ENCODE measurements at places on chromosomes 6 and 20. TPM values are rescaled to one million over a fixed set of nuclear protein-coding genes. Genes with fewer than 3 reads are reported as not detected.

TULP4 gene
- 55.2 TPM for total RNA-seq

PACRG gene
- not detected for total RNA-seq

HLA-DRB5 gene
- total RNA-seq: not detected

KCNK5 gene
- not detected for total RNA-seq

TFAP2D gene
- not detected for total RNA-seq

GPLD1 gene
- total RNA-seq: 0.27 TPM

GRCh38 chr20:50313827-50314677 is 123.4 kb downstream of the CEBPB start:
- DNase-seq: no peak
- peaks cover 35% of the 10 kb centered on the region for H3K4me1 ChIP-seq
- no peak overlapping the region for H3K27ac ChIP-seq
- no peaks in the 10 kb centered on the region for H3K36me3 ChIP-seq

GRCh38 chr6:133203344-133203697 is 37.8 kb upstream of the EYA4 start:
- DNase-seq: no peak
- H3K4me3 ChIP-seq: no peak overlapping the region
- H3K27me3 ChIP-seq: peaks cover 3% of the 10 kb centered on the region
- no peak overlapping the region for H3K27ac ChIP-seq

GRCh38 chr6:67759001-67759400 is 876.1 kb upstream of the ADGRB3 start:
- no peak for DNase-seq
- H3K27ac ChIP-seq: no peak overlapping the region
- H3K27me3 ChIP-seq: no peaks in the 10 kb centered on the region
- no peak overlapping the region for H3K4me3 ChIP-seq

- H3K36me3 ChIP-seq: no peaks in the 10 kb centered on the region
- no peak overlapping the region for H3K27ac ChIP-seq
- no peak for DNase-seq
- no peaks in the 10 kb centered on the region for H3K27me3 ChIP-seq
- no peak overlapping the region for H3K4me3 ChIP-seq
Measured at GRCh38 chr6:167452338-167453081, 127.6 kb downstream of the TTLL2 start.

GRCh38 chr6:44497807-44498206 is 110.3 kb downstream of the CDC5L start:
- peaks cover 34% of the 10 kb centered on the region for H3K4me1 ChIP-seq
- DNase-seq: no peak
- H3K27me3 ChIP-seq: peaks cover 25% of the 10 kb centered on the region
- no peak overlapping the region for H3K4me3 ChIP-seq
- no peak overlapping the region for H3K27ac ChIP-seq

GRCh38 chr6:123118811-123119210 is 122.8 kb downstream of the CLVS2 start:
- H3K4me3 ChIP-seq: no peak overlapping the region
- H3K4me1 ChIP-seq: no peaks in the 10 kb centered on the region
- no peaks in the 10 kb centered on the region for H3K36me3 ChIP-seq
- no peak for DNase-seq
- H3K27me3 ChIP-seq: peaks cover 2% of the 10 kb centered on the region
- no peak overlapping the region for H3K27ac ChIP-seq

DNA sequence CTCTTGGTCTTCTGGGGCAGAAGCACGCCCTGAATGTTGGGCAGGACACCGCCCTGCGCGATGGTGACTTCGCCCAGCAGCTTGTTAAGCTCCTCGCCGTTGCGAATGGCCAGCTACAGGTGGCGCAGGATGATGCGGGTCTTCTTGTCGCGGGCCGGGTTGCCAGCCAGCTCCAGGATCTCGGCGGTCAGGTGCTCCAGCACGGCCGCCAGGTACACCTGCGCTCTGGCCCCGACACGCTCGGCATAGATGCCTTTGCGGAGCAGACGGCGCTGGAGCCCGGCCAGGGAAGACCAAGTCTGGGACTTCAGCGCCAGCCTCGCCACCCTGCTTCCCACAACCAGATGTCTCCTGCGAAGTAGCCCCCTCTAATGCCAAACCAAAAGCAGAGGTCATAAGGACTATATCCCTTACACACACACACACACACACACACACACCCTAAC is 8.0 kb upstream of the SLC17A3 start:
- H3K4me3 ChIP-seq: no peak overlapping the region
- H3K27me3 ChIP-seq: peaks cover 5% of the 10 kb centered on the region
- H3K27ac ChIP-seq: no peak overlapping the region
- no peaks in the 10 kb centered on the region for H3K36me3 ChIP-seq

DNA sequence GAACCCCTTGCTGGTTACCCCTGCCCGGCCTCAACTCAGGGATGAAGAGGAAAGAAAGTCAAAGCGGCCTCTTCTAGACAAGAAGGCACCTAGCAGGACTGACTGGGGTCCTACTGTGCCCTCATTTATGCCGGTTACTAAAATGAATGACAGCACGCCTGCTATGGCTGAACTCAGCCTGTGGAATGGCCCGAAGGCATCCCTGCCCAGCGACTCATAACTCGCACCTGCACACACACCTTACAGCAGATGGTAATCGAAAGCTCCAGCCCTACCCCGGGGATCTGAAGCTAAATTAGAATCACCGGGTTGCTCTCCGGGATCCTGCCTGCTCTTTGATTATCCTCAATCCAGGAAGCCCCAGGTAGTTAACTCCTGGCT is 747 bp upstream of the TXNDC5 start:
- H3K4me1 ChIP-seq: peaks cover 18% of the 10 kb centered on the region
- H3K4me3 ChIP-seq: peak overlapping the region; percentile 82
- H3K27me3 ChIP-seq: no peaks in the 10 kb centered on the region
- DNase-seq: no peak
- no peak overlapping the region for H3K27ac ChIP-seq
- H3K36me3 ChIP-seq: no peaks in the 10 kb centered on the region

- H3K4me1 ChIP-seq: no peaks in the 10 kb centered on the region
- no peak for DNase-seq
- no peak overlapping the region for H3K27ac ChIP-seq
- H3K36me3 ChIP-seq: no peaks in the 10 kb centered on the region
Measured at GRCh38 chr20:23995905-23996666, 7.5 kb upstream of the GGTLC1 start.

- DNase-seq: no peak
- peaks cover 3% of the 10 kb centered on the region for H3K27me3 ChIP-seq
- no peaks in the 10 kb centered on the region for H3K36me3 ChIP-seq
- no peak overlapping the region for H3K4me3 ChIP-seq
Measured at GRCh38 chr6:31187780-31188194, 17.3 kb upstream of the POU5F1 start.

GRCh38 chr20:51450221-51450712 is 92.3 kb downstream of the NFATC2 start:
- no peak overlapping the region for H3K4me3 ChIP-seq
- no peak for DNase-seq
- H3K4me1 ChIP-seq: peaks cover 56% of the 10 kb centered on the region
- no peak overlapping the region for H3K27ac ChIP-seq
- H3K27me3 ChIP-seq: peaks cover 2% of the 10 kb centered on the region
- peaks cover 5% of the 10 kb centered on the region for H3K36me3 ChIP-seq

GRCh38 chr6:154773610-154774089 is 40.4 kb downstream of the SCAF8 start:
- no peak overlapping the region for H3K4me3 ChIP-seq
- H3K4me1 ChIP-seq: peaks cover 11% of the 10 kb centered on the region
- no peaks in the 10 kb centered on the region for H3K27me3 ChIP-seq

GRCh38 chr6:22132656-22133055 is 164.2 kb downstream of the PRL start:
- no peaks in the 10 kb centered on the region for H3K4me1 ChIP-seq
- no peaks in the 10 kb centered on the region for H3K36me3 ChIP-seq
- H3K4me3 ChIP-seq: no peak overlapping the region
- no peak for DNase-seq

DNA sequence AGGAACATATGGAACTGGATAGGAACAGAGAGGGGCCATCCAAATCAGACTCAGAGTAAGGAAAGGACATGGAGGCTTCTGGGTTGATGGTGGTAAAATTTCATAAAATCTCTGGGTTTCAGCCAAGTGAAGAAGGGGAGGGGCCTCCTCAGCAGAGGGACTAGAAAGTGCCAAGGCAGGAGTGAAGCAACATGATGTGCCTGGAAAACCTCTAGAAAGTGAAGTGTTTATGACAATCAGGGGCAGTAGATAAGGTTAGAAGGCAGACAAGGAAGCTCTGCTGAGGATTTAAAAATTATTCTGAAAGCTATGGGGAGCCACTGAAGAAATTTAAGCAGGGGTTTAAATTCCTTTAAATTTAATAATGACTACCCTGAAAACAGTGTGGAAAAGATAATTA is 126.0 kb upstream of the TENT5A start:
- peaks cover 30% of the 10 kb centered on the region for H3K4me1 ChIP-seq
- H3K27me3 ChIP-seq: no peaks in the 10 kb centered on the region
- no peak overlapping the region for H3K4me3 ChIP-seq
- H3K27ac ChIP-seq: no peak overlapping the region
- peaks cover 20% of the 10 kb centered on the region for H3K36me3 ChIP-seq
- no peak for DNase-seq

GRCh38 chr20:48841875-48842529 is 14.2 kb upstream of the PREX1 start:
- DNase-seq: peak; percentile 85
- peaks cover 6% of the 10 kb centered on the region for H3K27me3 ChIP-seq
- H3K4me1 ChIP-seq: peaks cover 47% of the 10 kb centered on the region
- H3K27ac ChIP-seq: peak overlapping the region; percentile 7
- H3K36me3 ChIP-seq: no peaks in the 10 kb centered on the region

DNA sequence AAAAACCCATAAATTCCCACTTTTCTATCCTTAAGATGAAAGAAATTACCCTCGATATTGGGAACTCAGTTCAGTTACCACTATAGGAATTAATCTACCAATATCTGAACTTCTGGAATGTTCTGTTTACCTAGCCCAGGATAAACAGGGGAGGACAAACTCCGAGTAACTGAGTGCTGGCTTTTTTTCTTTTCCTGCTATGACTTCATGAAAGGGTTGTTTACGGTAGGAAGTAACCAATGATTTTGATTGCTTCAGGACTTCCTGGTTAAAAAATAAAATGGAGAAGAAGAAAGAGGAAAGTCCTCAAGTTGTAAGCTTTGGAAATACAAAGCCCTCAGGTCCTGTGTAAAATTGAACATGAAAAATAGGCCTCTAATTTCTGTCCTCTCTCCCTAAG is 167.7 kb downstream of the ZNF217 start:
- H3K4me1 ChIP-seq: no peaks in the 10 kb centered on the region
- no peaks in the 10 kb centered on the region for H3K27me3 ChIP-seq
- no peaks in the 10 kb centered on the region for H3K36me3 ChIP-seq
- no peak overlapping the region for H3K4me3 ChIP-seq
- DNase-seq: no peak

- H3K27me3 ChIP-seq: no peaks in the 10 kb centered on the region
- H3K27ac ChIP-seq: no peak overlapping the region
- no peak for DNase-seq
- no peaks in the 10 kb centered on the region for H3K36me3 ChIP-seq
- H3K4me3 ChIP-seq: no peak overlapping the region
Measured at GRCh38 chr20:40223810-40224209, 465.2 kb downstream of the MAFB start.

DNA sequence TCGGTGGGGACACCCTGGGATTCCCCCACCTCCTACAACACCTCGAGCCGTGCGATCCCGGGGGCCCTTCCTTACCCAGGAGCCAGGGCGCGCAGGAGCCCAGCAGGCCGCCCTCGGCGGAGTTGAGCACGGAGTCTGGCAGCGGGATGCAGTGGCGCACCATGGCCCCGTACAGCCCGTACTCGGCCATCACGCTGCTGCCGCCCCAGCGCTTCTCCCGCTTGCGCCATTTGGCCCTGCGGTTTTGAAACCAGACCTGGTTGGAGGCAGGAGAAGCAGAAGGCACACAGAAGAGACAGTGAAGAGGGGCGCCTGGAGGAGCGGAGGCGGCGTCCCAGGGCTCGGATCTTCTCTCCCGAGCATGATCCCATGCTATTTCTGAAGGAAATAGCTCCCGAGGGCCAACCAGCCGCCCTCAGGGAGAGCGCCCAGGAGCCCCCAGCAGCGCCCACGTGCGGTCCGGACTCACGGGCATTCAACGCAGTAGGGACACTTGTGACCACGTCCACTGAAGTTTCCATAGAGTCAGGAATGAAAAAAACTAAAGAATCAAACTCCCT is 4.3 kb downstream of the VSX1 start:
- peaks cover 7% of the 10 kb centered on the region for H3K4me1 ChIP-seq
- peak overlapping the region; percentile 34 for H3K4me3 ChIP-seq
- H3K27ac ChIP-seq: no peak overlapping the region

DNA sequence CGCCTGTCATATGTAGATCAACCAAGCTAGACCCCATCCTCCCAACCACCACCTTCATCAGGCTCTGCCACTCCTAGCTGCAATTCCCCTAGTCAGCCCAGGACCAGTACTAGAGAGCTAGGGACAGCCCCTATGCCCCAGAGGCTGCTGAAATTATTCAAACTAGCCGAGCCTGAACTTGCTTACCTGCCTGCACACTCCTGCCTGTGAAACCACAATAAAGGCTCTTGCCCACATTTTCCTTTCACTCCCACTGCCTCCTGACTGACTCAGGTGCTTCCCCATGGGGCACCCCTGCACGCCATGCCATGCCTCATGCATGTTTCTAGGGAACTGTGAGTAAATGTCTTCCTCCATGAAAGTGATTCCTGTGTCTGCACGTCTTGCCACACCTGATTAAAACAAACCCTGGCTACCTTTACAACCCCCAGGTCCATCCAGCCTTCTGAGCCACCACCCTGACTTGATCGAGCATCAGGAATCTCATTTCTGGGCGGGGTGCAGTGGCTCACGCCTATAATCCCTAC is 66.5 kb upstream of the IER3 start:
- H3K4me1 ChIP-seq: peaks cover 29% of the 10 kb centered on the region
- DNase-seq: no peak
- no peak overlapping the region for H3K27ac ChIP-seq
- H3K27me3 ChIP-seq: no peaks in the 10 kb centered on the region
- H3K4me3 ChIP-seq: no peak overlapping the region

DNA sequence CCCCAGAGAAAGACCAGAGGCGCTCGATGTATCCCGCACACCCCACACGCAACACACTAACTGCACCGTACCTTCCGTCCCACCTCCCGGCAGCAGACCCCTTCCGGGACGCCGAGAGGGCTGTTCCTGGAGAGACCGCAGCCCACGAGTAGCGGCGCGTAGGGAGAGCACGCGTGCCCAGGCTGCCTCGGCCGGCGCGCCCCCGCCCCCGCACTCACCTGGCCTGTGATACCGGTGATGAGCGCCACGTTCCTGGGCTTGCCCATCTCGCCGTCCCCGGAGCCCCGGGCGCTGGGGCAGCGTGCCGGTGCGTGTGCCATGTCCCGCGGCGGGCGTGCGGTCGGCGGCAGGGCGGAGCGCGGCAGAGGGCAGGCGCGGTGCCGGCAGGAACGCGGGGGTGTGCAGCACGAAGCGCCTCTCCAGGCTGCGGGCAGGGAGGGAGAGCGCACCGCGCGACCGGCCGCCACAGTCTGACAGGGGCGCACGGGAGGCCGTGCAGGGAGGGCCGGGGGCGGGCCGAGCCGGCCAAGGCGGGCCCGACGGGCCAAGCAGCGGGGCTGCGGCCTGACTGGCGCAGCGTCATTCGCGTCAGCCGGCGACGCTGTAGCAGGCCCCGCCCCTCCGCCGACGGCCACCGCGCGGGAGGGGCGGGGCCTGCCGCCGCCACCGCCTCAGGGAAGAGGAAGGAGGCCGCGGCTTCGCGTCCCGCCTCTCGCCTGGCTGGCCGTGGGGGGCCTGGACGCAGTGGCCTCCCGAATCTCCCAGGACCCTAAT is at the start of gene GMDS:
Gene GMDS, minus strand, starts transcription at position 503 of the 774 bp plus-strand sequence.
- H3K4me3 ChIP-seq: peak within 1 kb of the TSS; percentile 92
- H3K27me3 ChIP-seq: no peaks in the 10 kb centered on the region
- peaks cover 17% of the 10 kb centered on the region for H3K4me1 ChIP-seq
- no peaks in the 10 kb centered on the region for H3K36me3 ChIP-seq
- DNase-seq: peak; percentile 72

GRCh38 chr6:114024746-114025145 is 53.8 kb upstream of the HDAC2 start:
- H3K4me3 ChIP-seq: no peak overlapping the region
- no peaks in the 10 kb centered on the region for H3K27me3 ChIP-seq
- no peak for DNase-seq
- H3K27ac ChIP-seq: no peak overlapping the region
- no peaks in the 10 kb centered on the region for H3K36me3 ChIP-seq
- peaks cover 7% of the 10 kb centered on the region for H3K4me1 ChIP-seq
